ENCODE measurements at places on chromosomes 7 and 10. TPM values are rescaled to one million over a fixed set of nuclear protein-coding genes. Genes with fewer than 3 reads are reported as not detected.

- H3K27me3 ChIP-seq = peaks cover 68% of the 10 kb centered on the region
- H3K27ac ChIP-seq = no peak overlapping the region
- no peak overlapping the region for H3K4me3 ChIP-seq
- H3K4me1 ChIP-seq = peaks cover 5% of the 10 kb centered on the region
Measured at GRCh38 chr10:117552156-117552631, 9.6 kb downstream of the EMX2 start.

GRCh38 chr7:117937049-117937752 is 64.0 kb upstream of the CTTNBP2 start:
- no peaks in the 10 kb centered on the region for H3K36me3 ChIP-seq
- H3K27ac ChIP-seq = no peak overlapping the region
- H3K4me3 ChIP-seq = no peak overlapping the region
- DNase-seq = no peak
- no peaks in the 10 kb centered on the region for H3K4me1 ChIP-seq

GRCh38 chr10:53356616-53357349 is 584.2 kb upstream of the MBL2 start:
- H3K27ac ChIP-seq = no peak overlapping the region
- H3K4me3 ChIP-seq = no peak overlapping the region
- no peaks in the 10 kb centered on the region for H3K4me1 ChIP-seq
- no peak for DNase-seq
- no peaks in the 10 kb centered on the region for H3K27me3 ChIP-seq
- no peaks in the 10 kb centered on the region for H3K36me3 ChIP-seq

- no peak overlapping the region for H3K4me3 ChIP-seq
- H3K27me3 ChIP-seq = no peaks in the 10 kb centered on the region
- no peaks in the 10 kb centered on the region for H3K36me3 ChIP-seq
- DNase-seq = no peak
Measured at GRCh38 chr7:27513885-27514284, 148.8 kb downstream of the HIBADH start.

GRCh38 chr10:20635570-20635969 is 261.5 kb downstream of the NEBL start:
- no peak overlapping the region for H3K4me3 ChIP-seq
- H3K4me1 ChIP-seq = no peaks in the 10 kb centered on the region
- no peaks in the 10 kb centered on the region for H3K36me3 ChIP-seq

DNA sequence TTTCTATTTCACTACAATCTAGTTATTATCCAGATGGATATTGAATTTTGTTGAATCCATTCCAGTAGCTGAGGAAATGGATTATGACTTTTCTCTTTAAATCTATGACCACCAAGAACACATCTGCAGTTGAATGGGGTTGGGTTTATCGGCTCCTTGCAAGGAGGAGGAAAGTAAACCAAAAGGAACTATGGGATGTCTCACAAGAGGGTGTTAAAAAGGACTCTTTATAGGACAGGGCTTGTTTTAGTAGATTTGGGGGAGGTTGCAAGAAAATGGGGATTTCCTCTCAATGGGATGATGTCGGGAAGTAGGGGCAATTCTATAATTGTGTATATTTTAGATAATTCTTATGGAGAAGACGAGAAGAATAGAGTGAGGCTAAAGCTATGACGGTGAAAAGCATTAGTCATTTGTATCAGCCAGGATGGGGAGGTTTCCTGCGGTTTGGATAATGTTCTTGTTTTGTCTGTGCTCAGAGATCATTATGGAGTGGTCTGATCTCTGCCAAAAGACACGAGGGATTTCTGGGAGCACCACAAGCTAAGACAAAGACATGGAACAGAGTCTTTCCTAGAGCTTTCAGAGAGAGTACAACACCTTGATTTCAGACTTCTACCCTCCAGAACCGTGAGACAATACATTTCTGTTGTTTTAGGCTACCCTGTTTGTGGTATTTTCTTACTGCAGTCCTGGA is 5.3 kb upstream of the LRRC61 start:
- no peak overlapping the region for H3K4me3 ChIP-seq
- peak; percentile 98 for DNase-seq
- peaks cover 7% of the 10 kb centered on the region for H3K4me1 ChIP-seq
- peak overlapping the region; percentile 55 for H3K27ac ChIP-seq
- no peaks in the 10 kb centered on the region for H3K27me3 ChIP-seq

DNA sequence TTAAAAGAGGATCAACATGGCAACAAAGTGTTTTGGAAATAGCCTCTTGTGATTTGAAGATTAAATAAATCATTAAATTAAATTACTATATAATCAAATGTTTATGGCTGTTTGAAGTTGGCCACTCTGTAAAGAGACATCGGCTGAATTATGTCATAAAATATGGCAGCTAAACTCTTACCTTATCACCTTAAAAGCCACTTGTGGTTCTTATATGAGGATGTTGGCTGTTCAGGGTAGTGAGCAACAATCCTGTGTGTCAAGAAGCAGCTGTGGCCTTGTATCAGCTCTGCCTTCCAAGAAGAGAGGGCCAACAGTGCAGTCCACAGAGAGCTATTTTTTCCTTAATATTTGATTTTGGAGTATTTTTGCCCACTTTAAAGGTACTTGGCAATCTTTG is 113.4 kb upstream of the CDK6 start:
- no peak overlapping the region for H3K4me3 ChIP-seq
- no peaks in the 10 kb centered on the region for H3K36me3 ChIP-seq
- H3K27ac ChIP-seq = no peak overlapping the region
- DNase-seq = no peak
- H3K4me1 ChIP-seq = no peaks in the 10 kb centered on the region

DNA sequence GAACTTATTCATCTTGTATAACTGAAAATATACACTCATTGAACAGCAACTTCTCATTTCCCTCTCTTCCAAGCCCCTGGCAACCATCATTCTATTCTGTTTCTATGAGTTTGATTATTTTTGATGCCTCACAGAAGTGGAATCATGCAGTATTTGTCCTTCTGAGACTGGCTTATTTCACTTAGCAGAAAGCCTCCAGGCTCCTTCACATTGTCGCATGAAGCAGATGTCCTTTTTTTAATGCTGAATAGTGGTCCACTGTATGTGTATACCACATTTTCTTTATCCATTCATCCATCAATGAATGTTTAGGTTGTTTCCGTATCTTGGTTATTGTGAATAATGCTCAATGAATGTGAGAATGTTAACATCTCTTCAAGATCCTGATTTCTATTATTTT is 238.2 kb upstream of the KLF14 start:
- H3K27ac ChIP-seq = no peak overlapping the region
- no peaks in the 10 kb centered on the region for H3K36me3 ChIP-seq
- H3K4me1 ChIP-seq = no peaks in the 10 kb centered on the region
- H3K4me3 ChIP-seq = no peak overlapping the region
- DNase-seq = no peak
- H3K27me3 ChIP-seq = no peaks in the 10 kb centered on the region

DNA sequence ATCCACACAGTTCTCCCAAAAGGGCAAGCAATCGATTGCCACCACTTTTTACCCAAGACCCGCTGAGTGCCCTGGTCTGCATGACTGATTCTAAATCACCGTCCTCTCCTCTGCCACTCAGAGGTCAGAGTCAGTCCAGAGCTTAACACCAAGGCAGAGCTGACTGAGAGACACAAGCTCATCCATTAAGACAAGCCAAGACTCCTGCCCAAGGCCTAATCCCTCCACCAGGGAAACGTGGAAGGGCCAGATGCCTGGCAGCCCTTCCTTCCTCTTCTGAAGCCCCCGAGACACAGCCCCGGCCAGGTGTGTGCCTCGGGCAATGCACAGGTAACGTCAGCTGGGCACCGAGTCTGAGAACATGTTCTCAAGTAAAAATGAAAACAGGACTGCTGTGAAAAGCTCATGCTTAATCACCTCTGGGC is 51.7 kb downstream of the DIP2C start:
- H3K36me3 ChIP-seq = no peaks in the 10 kb centered on the region
- H3K4me1 ChIP-seq = peaks cover 12% of the 10 kb centered on the region
- DNase-seq = no peak
- no peaks in the 10 kb centered on the region for H3K27me3 ChIP-seq

The PNPLA8 gene
- total RNA-seq = 21.3 TPM

The SLC16A12 gene
- total RNA-seq = 0.31 TPM

The ELAPOR2 gene
- total RNA-seq = 25.2 TPM

The CCDC146 gene
- total RNA-seq = 1.8 TPM

The CYP3A7 gene
- not detected for total RNA-seq

The TRIM8 gene
- total RNA-seq = 103 TPM

All from astrocyte (in vitro differentiated cells and primary cell).